ENCODE measurements at places on chromosomes 1 and 21.

- no peak for DNase-seq
Measured at GRCh38 chr1:228474507-228474906, 12.7 kb upstream of the RNF187 start.

DNA sequence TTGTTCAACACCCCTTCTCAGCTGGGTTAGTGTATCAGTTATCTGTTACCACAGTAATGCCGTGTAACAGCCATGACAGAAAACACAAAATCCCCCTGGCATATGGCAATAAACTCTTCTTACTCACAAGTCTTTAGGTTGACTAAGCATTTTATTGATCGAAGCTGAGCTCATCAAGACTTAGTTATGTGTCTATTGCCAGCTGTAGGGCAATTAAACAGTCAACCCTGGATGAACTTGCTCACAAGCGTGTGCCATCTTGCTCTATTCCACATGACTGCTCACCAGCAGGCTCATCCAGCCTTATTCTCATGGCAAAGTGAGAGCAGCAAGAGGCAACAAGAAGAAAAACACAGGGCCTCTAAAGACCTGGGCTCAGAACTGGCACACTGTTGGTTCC lies 333.8 kb upstream of the PTBP2 start:
- no peak for DNase-seq

DNA sequence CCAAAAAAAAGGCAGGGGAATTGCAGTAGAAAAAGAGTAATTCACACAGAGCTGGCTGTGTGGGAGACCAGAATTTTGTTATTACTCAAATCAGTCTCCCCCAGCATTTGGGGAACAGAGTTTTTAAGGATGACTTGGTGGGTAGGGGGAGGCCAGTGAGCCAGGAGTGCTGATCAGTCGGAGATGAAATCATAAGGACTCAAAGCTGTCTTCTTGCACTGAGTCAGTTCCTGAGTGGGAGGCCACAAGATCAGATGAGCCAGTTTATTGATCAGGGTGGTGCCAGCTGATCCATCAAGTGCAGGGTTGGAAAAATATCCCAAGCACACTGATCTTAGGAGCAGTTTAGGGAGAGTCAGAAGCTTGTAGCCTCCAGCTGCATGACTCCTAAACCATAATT lies 23.7 kb upstream of the EDARADD start:
- DNase-seq: no peak

- DNase-seq: no peak
Measured at GRCh38 chr21:39628385-39628784, 15.6 kb downstream of the B3GALT5 start.

DNA sequence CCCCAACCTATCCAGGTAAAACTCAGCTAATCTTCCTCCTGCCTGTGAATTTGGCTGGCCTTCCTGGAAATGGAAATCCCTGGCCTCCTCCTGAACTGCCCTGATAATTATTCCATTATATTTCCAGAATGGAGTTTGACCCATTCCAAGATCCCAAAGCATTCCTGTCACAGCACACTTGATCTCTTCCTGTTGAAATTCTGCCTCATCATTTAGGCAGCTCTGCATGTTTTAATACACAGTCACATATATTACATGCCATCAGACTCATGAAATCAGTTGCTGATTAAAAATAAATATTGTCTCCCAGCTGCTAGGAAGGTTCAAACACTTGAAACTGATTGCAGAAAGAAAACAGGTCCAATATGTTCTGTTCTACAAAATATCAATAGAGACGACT lies 148.2 kb upstream of the PALMD start:
- DNase-seq: no peak

DNA sequence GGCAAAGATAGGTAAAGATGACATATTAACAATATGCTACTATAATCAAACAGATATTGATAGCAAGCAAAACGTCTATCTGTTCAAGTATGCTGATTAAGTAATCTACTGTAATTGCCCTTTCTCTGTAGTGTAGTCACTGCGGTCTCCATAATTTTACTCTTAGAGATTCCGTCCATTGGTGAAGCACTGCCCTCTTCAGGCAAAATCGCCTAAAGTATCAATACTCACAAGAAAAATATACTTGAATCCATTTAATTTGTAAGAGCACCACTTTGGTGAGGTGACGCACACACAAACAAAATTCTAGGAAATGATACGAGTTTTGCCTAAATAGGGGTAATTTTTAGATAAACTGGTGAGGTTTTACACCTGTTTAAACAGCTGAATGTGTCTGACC lies 434.6 kb upstream of the CHRM3 start:
- no peak for DNase-seq

- DNase-seq: no peak
Measured at GRCh38 chr1:66342707-66343106, 191.2 kb upstream of the SGIP1 start.

DNA sequence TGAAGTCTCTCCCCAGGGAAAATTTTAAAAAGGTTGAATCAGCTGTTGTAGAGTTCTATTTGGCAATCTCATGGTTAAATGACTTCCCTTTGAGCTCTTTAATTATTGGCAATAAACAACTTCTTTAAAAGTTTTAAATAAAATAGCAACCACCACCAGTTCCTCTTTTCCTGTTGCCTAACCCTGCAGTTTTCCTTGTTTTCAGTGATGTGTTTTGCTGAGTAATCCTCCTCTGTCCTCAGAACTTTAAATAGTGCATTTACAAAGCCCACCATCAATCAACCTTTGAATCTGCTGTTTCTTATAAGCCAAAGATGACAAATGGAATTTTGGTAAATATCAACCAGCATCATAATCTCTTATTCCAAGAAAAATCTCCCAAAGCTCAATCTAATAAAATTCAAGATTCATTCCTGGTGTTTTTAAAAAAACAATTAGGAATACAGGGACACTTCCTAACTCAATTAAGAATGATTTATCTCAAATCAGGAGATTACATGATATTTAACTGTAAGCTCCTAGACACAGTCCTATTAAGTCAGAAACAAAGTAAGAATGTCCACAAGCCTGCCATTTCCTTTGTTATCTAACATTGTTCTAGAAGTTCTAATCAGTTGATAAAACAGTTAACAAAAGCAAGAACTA lies 14.8 kb downstream of the AVPR1B start:
- DNase-seq: no peak

- DNase-seq: no peak
Measured at GRCh38 chr1:25120281-25120680, 112.0 kb downstream of the SYF2 start.

DNA sequence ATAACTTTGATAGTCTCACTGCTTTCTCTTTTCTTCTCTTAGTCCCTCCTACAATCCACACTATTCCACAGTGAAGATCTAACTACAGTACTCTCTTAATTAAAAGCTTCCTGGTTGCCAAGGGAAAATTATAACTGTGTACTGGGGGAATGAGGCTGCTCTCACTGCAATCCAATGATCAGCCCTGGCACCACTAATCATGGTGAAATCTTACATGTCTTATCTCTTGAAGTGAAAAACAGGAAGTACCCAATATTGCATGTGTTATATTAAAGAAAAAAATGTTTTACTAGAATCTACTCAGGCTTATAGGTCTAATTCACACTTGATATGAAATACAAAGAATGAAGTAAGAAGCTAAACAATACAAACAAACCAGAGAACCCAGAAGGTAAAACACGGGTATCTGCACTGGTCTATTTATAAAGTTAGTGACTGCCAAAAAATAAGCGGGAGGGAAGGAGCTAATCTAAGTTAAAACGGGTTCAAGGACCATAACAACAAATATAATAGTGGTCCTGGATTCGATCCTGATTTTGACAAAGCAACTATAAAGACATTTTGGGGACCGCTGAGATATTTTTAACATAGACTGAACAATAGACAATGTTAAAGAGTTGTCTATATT lies 57.5 kb downstream of the RGS2 start:
- no peak for DNase-seq

DNA sequence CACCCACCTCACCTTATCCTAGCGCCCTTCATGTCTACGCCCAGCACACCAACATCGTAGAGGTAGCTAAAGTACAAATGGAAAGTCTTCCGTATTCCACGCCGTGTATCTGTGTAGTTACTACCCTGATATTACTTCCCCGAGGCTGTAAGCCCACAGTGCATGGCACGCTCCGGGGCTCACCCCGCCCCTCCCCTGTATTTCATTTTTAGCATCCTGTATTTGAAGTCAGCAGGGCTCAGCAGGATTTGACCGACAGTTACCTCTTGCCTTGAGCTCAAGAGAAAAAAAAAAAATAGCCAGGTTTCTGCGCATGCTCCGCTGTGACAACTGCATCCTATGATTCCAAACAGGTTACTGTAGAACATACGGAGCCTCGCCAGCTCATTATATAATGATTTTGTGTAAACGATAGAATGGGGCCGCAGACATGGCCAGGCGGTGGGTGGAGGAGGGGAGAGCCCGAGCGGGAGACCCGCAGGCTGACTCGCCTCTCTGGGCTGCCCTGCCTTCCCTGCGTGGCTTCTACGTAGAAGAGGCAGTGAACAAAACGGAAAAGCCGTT lies 1.3 kb downstream of the ABCG1 start:
- DNase-seq: peak; percentile 19

- DNase-seq: no peak
Measured at GRCh38 chr1:34906756-34907155, 22.7 kb downstream of the DLGAP3 start.

- peak; percentile 52 for DNase-seq
Measured at GRCh38 chr21:44297525-44298290, 2.1 kb upstream of the PFKL start.

DNA sequence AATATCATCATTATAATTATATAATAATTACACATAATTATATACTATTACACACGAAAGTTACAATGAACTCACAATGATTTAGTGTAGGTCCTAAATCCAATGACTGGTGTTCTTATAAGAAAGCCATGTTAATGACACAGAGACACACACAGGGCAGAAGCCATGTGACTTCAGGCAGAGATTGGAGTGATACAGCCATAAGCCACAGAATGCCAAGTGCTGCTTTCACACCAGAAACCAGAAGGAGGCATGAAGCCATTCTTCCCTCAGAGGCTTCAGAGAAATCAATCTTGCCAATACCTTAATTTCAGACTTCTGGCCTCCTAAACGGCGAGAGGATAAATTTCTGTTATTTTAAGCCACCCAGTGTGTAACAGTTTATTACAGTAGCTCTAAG lies 147.4 kb upstream of the KRTAP19-8 start:
- no peak for DNase-seq

DNA sequence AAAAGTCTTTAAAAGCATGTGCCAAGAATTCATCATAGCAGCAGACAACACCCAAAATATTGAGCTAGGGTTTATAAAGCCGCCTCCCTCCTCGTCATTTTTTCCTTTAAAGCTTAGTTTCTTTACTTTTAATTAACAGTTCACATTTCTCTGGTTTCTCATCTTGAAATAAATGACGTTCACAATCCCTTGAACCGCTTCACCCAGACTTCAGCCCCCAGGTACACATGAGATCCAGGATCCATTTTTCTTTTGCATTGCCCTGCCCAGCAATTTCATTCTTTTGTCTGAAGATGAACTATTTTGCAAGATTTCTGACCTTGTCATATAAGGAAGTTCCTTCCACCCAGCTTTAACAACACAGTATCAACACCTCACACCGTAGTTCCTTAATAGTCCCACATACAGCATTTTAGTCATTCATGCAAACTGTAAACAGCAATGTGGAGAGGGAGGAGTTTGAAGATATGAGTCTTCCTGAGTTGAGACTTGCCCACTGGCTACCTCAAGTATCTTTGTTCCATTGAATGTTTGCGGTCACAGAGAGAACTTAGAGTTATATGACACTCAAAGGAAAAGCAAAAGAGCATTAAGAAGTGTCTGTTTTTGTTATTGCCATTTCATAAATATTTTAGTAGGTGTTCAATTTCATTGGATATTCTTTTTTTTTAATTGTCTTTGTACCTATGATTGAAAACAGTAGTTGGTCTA lies 35.3 kb upstream of the CACYBP start:
- no peak for DNase-seq

GRCh38 chr21:38800924-38801744 lies 4.6 kb upstream of the ETS2 start:
- no peak for DNase-seq

DNA sequence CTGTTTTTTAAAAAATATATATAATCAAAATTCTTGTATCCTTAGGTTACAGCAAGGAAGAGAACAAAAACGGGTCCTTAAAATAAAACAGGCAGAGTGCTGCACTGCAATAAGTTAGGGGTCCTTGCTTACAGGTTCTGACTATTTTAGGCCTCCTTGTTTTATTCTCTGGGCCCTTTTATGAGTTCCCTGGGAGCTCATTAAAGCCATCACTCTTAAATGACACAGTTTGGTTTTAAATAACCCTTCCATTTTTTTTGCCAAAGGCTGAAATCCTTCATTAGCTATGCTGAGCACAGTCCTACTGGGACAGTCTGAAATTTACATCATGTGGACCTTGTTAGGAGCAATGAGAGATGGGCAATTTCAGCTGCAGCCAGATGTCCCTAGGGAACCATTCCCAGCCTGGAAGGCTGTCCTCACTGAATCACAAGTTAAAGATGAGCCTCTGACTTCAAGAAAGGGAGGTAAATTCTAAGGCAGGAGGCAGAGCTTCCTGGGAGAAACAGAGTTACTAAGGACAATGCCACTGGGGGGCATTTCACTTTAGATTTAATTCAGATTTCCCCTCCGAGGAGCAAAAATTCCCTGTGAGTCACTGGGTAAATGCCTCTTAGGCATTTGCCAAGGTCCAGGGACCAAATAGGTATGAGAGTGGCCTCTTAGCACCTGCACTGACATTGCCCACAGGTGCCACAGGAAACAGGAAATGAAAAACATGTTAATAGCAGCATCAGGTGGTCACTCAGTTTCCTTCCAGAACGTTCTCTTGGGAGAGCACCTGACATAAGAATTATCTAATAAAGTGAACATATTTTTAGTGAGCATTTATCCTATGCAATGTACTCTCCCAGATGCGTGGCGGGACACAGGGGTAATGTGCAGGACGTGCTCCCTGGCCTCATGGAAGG lies 3.8 kb upstream of the MUL1 start:
- DNase-seq: no peak

GRCh38 chr1:200374569-200375295 lies 35.1 kb downstream of the ZNF281 start:
- DNase-seq: no peak

GRCh38 chr1:65910432-65910831 lies 117.7 kb downstream of the PDE4B start:
- DNase-seq: no peak

- DNase-seq: no peak
Measured at GRCh38 chr1:232459087-232459486, 170.8 kb downstream of the SIPA1L2 start.

DNA sequence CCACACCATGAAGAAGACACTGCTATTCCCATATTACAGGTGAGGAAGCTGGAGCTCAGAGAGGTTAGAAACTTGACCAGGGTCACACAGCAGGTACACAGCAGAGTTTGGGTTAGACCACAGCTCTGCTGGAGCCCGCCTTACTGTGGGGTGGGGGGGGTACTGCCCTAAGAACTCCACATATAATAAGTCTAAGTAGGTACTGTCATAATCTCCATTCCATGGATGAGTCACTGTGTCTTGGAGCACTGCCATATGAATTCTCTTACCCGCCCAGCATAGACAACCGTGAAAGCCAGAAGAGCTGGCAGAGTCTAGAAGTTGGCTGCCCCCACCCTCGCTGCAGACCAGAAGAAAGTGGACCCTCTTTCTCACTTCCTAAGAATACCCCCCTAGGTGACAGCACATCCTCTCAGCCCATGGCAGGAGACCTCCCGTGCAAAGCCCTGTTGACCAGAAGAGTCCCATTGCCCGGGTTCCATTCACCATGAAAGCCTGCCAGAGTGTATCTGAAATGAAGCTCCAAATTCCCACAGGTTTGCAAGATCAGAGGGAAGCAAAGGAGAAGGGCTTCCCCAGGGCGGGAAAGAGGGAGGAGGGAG lies 5.2 kb upstream of the PLA2G2D start:
- no peak for DNase-seq

Measured in activated CD8-positive, alpha-beta memory T cell treated with anti-CD3 and anti-CD28 coated beads for 1 hour (primary cell).